Cardiac ventricle fibroblast (primary cell): ENCODE measurements at places on chromosomes 5 and 9. TPM values are rescaled to one million over a fixed set of nuclear protein-coding genes. Genes with fewer than 3 reads are reported as not detected.

The EXOC3 gene
- 25.8 and 28.7 TPM in 2 replicates for total RNA-seq

The AMBP gene
- total RNA-seq = 0.31 and 0.78 TPM in 2 replicates

The NLN gene
- 10.1 and 21.2 TPM in 2 replicates for total RNA-seq

The NADK2 gene
- 19.5 and 25.7 TPM in 2 replicates for total RNA-seq

The TBC1D13 gene
- 12.9 and 18.2 TPM in 2 replicates for total RNA-seq

The CDH10 gene
- not detected in 2 replicates for total RNA-seq

The PCDHB7 gene
- total RNA-seq = 1.2 and 1.3 TPM in 2 replicates

The DIPK1B gene
- 5.4 and 9.2 TPM in 2 replicates for total RNA-seq

The NTRK2 gene
- 1.1 and 1.2 TPM in 2 replicates for total RNA-seq

The GPX8 gene
- 108 and 132 TPM in 2 replicates for total RNA-seq

The ARSI gene
- 0.24 and 1.2 TPM in 2 replicates for total RNA-seq

The TMEM232 gene
- 1.0 and 5.1 TPM in 2 replicates for total RNA-seq

The TUSC1 gene
- total RNA-seq = 5.7 and 8.0 TPM in 2 replicates

The MATR3 gene
- 156 and 174 TPM in 2 replicates for total RNA-seq

The PCDHA1 gene
- 0.05 TPM in 1 of 2 replicates, not detected in the other for total RNA-seq

The SMIM33 gene
- not detected in 2 replicates for total RNA-seq

The HSPB3 gene
- not detected in 2 replicates for total RNA-seq

The TLX3 gene
- not detected in 2 replicates for total RNA-seq

The TSSK1B gene
- 0.10 and 0.12 TPM in 2 replicates for total RNA-seq

The GLRA1 gene
- not detected in 2 replicates for total RNA-seq

The CDH6 gene
- 0.83 and 1.5 TPM in 2 replicates for total RNA-seq

The PKD2L2 gene
- not detected in 2 replicates for total RNA-seq

The RHOBTB3 gene
- 102 and 110 TPM in 2 replicates for total RNA-seq

The PFN3 gene
- total RNA-seq = not detected in 2 replicates

The SNX2 gene
- total RNA-seq = 41.8 and 54.8 TPM in 2 replicates

The PCDHB10 gene
- total RNA-seq = 0.56 and 1.2 TPM in 2 replicates

The PCDHA8 gene
- 0.06 TPM in 1 of 2 replicates, not detected in the other for total RNA-seq

The HSPA5 gene
- total RNA-seq = 296 and 314 TPM in 2 replicates

The FBN2 gene
- 7.2 and 7.6 TPM in 2 replicates for total RNA-seq

The NFX1 gene
- 20.3 and 21.8 TPM in 2 replicates for total RNA-seq

The FGF10 gene
- 0.20 and 0.25 TPM in 2 replicates for total RNA-seq

The GMCL2 gene
- not detected in 2 replicates for total RNA-seq

The NOXA1 gene
- 0.12 TPM in 1 of 2 replicates, not detected in the other for total RNA-seq

The APBB3 gene
- 8.4 and 9.0 TPM in 2 replicates for total RNA-seq

The DCP2 gene
- 23.4 and 30.4 TPM in 2 replicates for total RNA-seq

The EGFLAM gene
- total RNA-seq = 1.6 and 4.8 TPM in 2 replicates

The SFXN1 gene
- 21.5 and 52.4 TPM in 2 replicates for total RNA-seq

The FAM114A2 gene
- total RNA-seq = 17.2 and 17.3 TPM in 2 replicates

The ENTPD8 gene
- total RNA-seq = not detected in 2 replicates

The PARP8 gene
- total RNA-seq = 6.1 and 6.3 TPM in 2 replicates

The NDUFS4 gene
- total RNA-seq = 75.6 and 105 TPM in 2 replicates

The PIP5K1B gene
- total RNA-seq = not detected in 2 replicates

The SNCB gene
- total RNA-seq = 0.10 and 0.56 TPM in 2 replicates

The PPP3R2 gene
- total RNA-seq = not detected in 2 replicates

The ARL10 gene
- total RNA-seq = 8.4 and 9.0 TPM in 2 replicates

The SPATA24 gene
- 1.5 and 1.9 TPM in 2 replicates for total RNA-seq

The SGCD gene
- total RNA-seq = 3.5 and 4.8 TPM in 2 replicates

The BAAT gene
- 0.06 and 0.24 TPM in 2 replicates for total RNA-seq

The TMEM171 gene
- total RNA-seq = 0.19 and 0.20 TPM in 2 replicates

The GAS1 gene
- total RNA-seq = 198 and 203 TPM in 2 replicates

The C9orf153 gene
- 0.39 TPM in 1 of 2 replicates, not detected in the other for total RNA-seq

The FCN2 gene
- not detected in 2 replicates for total RNA-seq

The GNA14 gene
- 2.2 and 3.0 TPM in 2 replicates for total RNA-seq

The XRCC4 gene
- total RNA-seq = 6.5 and 9.3 TPM in 2 replicates

The SOX30 gene
- not detected in 2 replicates for total RNA-seq

The TMC1 gene
- not detected in 2 replicates for total RNA-seq

The ACOT12 gene
- not detected in 2 replicates for total RNA-seq
